Omental fat pad (tissue), 4 donors: ENCODE measurements at places on chromosomes 7 and 10. TPM values are rescaled to one million over a fixed set of nuclear protein-coding genes. Genes with fewer than 3 reads are reported as not detected.
A peak's percentile ranks its signal among the peaks of the same experiment; 100 is the strongest.

GRCh38 chr7:57388761-57389160 lies 61.2 kb upstream of the ZNF716 start:
- DNase-seq = no peak

GRCh38 chr10:132111871-132112341 lies 46.2 kb downstream of the JAKMIP3 start:
- no peak for DNase-seq

Gene LIPM
- not detected for total RNA-seq

Gene TMEM176A
- total RNA-seq = 49.5 TPM

GRCh38 chr10:79081353-79082034 lies 12.7 kb downstream of the ZMIZ1 start:
- DNase-seq = no peak

- DNase-seq = no peak
Observed at GRCh38 chr7:98321301-98321700, 39.8 kb downstream of the BRI3 start.

Gene HTR5A
- total RNA-seq = not detected

Gene TRA2A
- total RNA-seq = 41.8 TPM

Gene INSYN2A
- not detected for total RNA-seq

DNA sequence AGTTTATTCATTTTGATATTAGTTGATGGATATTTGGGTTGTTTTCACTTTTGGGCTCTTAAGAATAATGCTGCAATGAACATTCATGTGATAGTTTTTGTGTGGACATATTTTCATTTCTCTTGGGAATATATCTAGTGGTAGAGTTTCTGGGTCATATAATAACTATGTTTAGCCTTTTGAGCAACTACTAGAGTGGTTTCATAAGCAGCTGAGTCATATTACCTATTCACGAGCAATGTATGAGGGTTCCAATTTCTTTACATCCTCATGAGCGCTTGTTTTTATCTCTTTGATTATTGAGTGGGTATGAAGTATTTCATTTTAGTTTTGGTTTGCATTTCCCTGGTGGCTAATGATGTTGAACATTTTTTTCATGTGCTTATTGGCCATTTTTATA lies 182.6 kb downstream of the PON1 start:
- DNase-seq = no peak

- no peak for DNase-seq
Observed at GRCh38 chr7:152959610-152960009, 200.1 kb downstream of the ACTR3B start.

GRCh38 chr7:98669329-98670000 lies 52.4 kb downstream of the NPTX2 start:
- DNase-seq = no peak

GRCh38 chr10:132564249-132564605 lies 26.6 kb downstream of the INPP5A start:
- DNase-seq = no peak

Gene OR2A42
- 1.0 TPM for total RNA-seq

GRCh38 chr10:47400251-47400650 lies 16.2 kb upstream of the ZNF488 start:
- no peak for DNase-seq

DNA sequence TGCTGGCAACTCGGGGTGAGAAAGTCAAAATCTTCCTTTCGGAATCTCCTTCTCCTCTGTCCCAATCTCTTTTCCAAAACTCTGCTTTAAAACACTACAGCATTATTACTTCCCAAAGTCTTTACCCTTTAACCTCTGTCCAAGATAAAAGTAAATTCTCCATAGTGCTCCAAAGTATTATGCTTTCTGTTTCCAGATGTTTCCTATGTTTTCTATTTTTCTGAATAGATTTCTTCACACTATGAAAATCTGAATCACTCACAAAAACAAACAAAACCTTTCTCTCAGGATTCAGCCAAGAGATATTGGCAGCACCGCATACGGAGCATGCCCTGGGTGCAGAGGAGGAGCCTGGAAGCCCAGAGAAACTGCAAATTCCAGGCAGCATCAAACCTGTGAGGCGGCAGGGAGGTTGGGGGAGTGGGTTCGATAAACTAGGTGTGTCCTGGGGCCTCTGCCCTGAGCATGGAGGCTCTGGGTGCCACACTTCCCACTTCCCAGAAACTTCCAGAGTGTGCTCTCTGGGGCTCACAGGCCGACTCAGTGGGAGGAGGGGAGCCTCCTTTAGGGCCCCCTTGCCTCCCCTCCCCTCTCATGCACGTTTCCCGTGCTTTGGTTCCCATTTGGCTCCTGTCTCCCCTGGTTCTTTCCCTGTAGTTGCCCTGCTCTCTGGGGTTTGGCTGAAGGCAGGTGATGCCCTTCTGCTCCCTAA lies 35.6 kb downstream of the VIPR2 start:
- no peak for DNase-seq

GRCh38 chr7:102890292-102890970 lies 22.4 kb upstream of the LRRC17 start:
- no peak for DNase-seq

GRCh38 chr10:110723224-110723891 lies 79.2 kb downstream of the RBM20 start:
- no peak for DNase-seq

DNA sequence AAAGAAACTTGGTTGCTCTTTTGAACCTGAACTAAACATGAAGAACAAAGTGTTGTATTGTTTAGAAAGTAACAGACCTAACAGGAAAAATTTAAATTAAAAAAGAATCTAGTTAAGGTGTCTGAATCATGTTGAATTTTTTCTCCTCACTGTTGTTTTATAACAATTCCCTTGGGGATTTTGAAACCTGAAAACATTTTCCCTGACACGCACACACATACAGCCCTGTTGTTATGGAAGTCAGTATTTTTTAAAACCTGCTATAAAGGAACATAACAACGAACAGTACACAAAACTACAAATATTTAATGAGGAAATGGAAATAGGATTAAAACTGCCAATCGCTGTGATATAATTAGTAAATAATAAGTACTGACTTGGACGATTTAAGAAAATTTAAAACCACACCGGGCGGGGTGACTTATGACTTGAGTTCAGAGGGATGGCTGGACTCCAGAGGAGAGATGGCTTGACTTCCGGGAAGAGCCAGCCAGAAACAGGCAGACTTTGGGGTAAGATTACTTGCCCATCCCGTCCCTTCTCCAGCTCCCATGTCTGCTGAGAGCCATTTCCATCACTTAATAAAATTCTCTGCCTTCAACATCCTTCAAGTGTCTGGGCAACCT lies 16.2 kb upstream of the SPOCK2 start:
- DNase-seq = no peak

GRCh38 chr7:140212100-140212881 lies 35.5 kb upstream of the KDM7A start:
- no peak for DNase-seq

DNA sequence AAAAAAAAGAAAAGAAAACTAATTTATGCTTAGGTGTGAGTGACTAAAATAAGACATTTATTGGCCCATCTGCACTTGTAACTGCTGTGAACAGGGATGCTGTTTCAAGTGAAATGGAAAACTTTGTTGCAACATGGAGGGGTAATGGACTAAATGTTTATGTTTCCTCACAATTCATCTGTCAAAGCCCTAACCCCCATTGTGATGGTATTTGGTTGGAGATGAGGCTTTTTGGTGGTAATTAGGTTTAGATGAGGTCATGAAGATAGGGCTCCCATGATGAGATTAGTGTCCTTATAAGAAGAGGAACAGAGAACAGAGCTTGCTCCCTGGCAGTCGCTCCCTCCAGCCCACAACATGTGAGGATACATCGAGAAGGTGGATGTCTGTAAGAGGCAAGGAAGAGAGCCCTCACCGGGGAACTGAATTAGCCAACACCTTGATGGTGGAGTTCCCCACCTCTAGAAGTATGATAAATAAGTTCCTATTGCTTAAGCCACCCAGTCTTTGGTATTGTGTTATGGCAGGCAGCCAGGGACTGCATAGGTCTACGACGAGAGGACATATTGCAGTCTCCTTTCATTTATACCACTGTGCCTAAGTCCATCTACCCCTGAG lies 28.6 kb upstream of the VCL start:
- no peak for DNase-seq

DNA sequence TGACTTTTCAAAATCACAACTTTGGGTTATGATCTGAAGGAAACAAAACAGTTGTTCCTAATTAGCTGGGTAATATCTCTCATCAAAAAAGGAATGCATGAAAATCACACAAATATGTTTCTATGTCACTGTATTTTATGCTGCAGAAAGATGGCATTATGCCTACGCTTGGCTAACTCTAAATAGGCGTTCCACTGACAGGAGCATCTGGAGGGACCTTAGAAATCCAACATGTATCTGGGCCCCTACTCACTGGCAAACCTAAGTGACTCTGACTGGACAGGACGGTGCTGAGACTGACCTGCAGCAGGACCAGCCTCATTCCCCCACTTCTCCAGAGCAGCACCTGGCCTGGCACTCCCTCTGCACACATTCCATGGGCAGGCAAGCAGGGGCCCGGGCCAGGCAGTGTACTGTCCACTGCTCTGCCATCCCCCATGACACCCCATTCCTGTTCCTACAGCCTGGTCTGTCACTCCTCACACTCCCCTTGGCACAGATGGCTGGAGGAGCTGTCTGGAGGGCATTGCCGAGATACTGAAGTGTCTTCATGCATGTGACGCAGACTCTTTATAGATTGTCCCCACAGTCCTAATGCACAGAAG lies 2.6 kb upstream of the MYL7 start:
- DNase-seq = no peak

GRCh38 chr10:19164461-19164860 lies 115.9 kb downstream of the MALRD1 start:
- DNase-seq = no peak

DNA sequence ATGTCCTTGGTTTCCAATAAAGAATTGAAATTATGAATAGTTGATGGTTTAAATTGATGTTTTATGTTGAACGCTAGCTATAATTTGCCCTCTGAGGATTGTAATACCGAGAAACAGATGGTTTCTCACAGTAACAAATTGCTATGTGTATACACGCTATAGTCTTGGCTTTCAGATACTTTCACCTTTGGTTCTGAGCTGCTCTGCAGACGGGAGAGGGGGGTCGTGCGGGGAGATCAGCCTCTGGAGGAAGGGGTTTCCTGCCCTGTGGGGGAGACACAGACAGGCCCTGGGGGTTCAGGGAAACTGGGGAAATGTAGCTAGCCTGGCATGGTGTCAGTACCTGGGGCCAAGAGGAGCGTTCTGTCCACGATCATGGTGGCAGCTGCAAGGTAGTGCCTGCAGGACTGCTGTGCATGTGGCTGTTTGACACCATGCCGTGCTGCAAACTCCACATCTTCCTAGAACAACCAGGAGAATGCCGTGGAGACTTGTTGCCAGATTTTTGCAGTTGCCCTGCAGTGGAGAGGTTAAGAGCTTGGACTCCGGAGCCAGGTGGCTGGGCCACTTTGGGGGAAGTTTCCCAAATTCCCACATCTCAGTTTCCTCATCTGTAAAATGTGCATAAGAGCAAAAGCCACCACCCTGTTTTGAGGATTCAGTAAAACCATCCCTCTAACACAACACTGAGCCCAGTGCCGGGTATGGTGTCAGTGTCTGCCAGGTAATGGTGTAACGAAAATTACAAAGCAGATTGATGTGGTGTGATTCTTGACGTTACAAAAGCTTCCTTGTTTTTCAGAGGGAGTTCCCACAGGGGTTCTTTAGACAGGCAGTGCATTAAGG lies 167.9 kb downstream of the CUX1 start:
- no peak for DNase-seq

Gene SLC39A12
- 0.56 TPM for total RNA-seq

DNA sequence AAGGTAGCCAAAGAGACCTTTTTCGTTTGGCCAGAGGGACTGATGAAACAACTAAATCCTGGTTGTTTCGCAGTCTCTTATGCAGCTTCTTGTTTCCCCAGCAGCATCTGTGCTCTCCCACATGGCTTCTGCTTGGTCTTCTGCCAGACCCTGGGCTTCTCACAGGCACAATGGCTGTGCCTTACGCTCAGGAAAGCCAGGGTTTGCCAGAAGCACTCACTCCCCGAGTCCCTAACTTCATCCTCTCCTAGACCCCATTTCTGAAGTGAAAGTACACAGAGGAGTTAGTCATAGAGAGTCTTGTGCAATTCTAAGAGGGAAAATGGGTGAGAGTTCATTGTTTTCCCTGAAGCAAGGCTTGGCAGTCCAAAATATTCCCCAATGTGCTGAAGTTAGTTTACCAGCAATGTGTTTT lies 121.7 kb downstream of the EVX1 start:
- DNase-seq = peak; percentile 30

DNA sequence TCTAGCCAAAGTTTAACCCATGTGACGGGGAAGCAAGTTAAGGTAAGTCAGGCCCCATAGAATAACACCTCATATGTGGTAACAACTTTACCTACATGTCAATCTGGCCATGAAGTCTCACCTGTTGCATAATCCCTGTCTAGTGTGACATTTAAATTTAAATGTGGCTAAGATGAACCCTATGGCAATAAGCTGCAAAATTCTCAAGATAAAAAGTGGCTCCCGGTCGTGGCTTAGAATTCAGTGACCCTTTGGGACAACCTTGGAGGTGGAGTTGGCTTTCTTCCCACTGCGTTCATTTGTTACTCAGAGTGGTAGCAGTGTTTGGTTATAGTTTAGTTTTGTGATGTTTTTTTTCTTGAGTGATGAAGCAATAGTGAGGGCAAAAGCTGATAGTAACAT lies 90.6 kb downstream of the ARID5B start:
- no peak for DNase-seq

Gene BRI3
- total RNA-seq = 72.9 TPM

Gene AKR1D1
- total RNA-seq = not detected

DNA sequence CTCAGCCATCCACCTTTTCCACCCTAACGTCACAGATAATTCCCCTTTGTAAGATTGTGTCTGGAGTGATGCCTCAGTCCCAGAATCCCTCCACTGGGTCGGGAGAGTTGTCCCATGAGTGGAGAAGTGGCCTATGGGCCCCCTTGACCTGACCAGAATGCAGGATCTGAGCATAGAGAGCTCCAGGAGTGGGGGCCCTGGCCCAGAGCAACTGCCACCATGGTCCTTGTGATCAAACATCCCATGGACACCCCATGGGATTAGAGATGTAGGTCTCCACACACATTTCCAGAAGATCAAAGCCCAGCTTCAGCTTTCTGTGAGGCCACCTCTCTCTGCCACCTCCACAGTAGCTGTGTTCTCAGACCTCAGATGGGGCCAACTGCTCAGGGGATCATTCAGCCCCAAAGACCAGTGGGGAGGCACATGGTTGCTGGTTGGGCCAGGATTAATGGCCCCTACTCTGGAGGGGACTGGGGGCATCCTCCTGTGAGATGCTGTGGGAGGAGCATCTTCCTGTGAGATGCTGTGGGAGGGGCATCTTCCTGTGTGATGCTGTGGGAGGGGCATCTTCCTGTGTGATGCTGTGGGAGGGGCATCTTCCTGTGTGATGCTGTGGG lies 28.5 kb upstream of the DPYSL4 start:
- DNase-seq = no peak

Gene SPDYE8
- total RNA-seq = not detected

Gene TBL2
- 45.9 TPM for total RNA-seq

DNA sequence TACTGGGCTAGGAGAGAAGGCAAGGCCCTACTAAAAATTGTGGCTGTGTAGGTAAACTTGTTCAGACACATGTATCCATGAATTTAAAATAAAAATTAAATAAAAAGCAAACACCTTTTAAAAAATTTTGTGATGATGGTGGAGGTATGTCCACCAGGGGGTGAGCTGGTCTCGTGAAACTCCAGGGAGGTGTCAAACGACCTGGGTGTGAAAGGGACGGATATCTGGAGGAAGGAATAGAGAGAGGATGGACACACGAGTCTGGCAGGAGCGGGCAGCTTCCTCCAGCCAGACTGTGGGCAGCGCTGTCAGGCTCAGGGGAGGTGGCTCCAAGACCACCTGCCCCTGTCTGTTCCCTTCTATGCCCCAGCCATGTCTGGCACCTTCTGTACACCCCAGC lies 34.8 kb upstream of the DMBT1 start:
- no peak for DNase-seq

GRCh38 chr10:89651205-89651915 lies 6.3 kb upstream of the PANK1 start:
- no peak for DNase-seq
